Fibroblast of skin of left quadriceps (primary cell): ENCODE measurements at places on chromosomes 13 and 19.

DNA sequence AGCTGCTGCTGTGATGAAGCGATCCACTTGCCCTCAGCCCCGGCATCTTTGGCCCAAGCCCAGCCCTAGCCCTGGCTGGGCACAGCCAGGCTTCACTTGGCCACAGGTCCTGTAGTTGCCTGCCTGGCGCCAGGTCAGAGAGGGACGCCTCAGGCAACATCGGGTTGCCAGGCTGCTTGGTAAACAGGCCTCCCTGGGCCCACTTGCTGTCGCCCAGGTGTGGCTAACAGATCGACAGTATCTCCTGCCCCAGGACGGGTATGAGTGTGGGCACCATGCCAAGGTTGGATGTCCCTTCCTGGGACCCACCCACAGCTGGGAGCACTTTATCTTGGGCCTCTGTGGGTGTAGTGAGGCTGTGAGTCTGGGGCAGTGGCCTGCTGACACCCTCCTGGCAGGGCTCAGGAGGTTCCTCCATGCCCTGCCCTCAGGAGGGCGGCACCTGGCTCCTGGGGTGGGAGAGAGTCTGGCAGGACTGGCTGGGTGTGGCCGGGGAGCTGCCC, 27.8 kb downstream of the CARM1 start:
- no peak for DNase-seq

GRCh38 chr19:58304748-58305064, 471 bp upstream of the ERVK3-1 start:
- DNase-seq: no peak

DNA sequence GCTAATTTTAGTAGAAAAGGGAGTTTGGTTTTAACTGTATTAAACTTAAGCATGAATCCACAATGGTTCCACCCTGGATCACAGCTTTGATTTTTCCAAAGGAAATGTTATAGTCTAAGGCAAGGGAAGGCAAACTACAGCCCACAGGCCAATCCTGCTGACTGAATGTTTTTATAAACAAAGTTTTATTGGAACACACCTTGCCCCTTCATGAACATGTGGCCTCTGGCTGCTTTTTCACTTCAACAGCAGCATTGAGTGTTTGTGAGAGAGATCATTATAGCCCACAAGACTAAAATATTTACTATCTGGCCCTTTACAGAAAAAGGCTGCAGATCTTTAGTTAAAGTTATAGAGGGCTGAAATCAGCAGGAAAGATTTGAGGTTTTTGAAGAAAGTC, 198.7 kb downstream of the IRS2 start:
- DNase-seq: no peak

- no peak for DNase-seq
These were observed 1850.4 kb downstream of the OLFM4 start for GRCh38 chr13:54879036-54879435.

DNA sequence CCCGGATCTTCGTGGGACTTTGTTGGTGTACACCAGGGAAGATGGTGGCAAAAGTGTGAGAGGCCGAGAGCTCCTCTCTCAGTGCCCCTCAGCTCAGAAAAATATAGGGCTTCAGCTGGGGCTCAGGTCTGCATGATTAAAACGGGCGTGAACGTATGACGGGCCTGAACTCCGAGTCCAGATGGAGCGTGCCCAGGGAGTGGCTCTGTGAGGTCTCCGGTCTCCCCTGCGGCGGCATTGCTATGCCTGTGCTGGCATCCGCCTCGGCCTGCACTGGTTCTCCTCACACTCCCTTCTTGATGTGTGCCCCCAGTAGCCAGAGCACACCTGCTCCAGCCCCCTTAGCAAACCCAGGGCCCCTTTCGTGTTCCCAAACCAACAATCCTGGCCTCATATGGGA, 82.0 kb downstream of the TEX29 start:
- no peak for DNase-seq

GRCh38 chr19:28736528-28736927, 476.4 kb downstream of the UQCRFS1 start:
- DNase-seq: no peak

DNA sequence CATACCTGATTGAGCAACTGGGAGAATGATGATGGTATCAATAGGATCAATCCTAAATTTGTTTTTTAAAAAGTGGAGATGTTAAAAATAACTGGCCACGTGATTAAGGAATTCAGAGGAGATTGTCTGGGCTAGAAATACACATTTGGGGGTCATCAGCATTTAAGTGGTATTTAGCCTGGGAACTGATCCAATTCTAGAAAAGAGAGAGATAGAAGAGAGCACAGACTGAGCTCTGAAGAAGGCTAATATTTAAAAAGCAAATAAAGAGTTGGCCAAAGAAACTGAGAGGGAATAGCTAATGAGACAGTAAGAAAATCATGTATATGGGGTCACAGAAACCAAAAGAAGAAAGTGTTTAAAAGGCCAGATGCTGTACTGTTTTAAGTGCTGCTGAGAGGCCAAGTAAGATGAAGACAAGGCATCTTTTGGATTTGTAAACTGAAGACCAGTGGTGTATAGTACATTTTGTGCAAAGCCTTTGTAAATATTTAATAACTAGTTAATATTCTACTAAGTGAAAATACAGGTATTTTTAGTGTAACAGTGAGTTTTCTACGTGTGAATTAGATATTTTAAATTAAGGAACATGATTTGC, 40.2 kb downstream of the UBL3 start:
- no peak for DNase-seq

- DNase-seq: no peak
These were observed 1180.1 kb upstream of the ATXN8OS start for GRCh38 chr13:68927387-68928026.

DNA sequence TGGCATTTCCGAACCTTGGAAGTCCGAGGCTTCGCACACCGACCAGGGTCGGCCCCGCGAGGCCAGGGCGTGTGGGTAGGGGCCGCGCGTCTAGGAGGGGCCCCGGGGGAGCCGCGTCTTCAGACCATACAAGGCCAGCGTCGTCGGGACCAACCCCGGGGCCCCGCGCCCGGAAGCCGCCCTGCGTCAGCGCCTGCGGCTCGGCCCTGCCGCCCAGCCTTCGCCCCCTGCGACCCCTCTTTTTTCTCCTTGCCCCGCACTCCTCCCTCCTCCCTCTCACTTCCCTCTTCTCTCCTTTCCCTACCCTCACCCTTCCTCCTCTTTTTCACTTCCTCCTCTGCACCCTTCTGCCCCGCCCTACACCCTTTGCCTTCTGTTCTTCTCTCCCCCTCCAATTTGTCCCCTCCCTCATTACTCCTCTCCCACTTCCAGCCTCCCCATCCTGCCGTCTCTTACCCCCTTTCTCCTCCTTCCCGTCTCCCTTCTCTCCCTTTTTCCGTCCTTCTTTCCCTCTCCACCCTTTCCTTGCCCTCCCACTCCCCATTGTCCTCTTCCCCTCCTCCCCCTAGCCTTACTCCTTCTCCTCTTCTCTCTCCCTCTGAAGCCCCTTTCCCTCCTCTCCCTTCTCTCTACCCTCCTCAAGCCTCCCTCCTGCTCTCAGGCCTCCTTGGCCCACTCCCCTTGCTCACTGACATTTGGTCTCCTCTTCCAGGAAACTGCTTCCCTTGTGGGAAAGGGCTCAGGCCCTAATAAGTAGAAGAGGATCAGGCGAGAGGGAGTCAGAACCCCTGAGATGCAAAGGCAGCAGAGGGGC, 2.2 kb upstream of the PLEKHG2 start:
- DNase-seq: no peak

- no peak for DNase-seq
These were observed 235.5 kb downstream of the GPC6 start for GRCh38 chr13:93462151-93462550.

- DNase-seq: no peak
These were observed 18.2 kb downstream of the FGF9 start for GRCh38 chr13:21689097-21689496.

DNA sequence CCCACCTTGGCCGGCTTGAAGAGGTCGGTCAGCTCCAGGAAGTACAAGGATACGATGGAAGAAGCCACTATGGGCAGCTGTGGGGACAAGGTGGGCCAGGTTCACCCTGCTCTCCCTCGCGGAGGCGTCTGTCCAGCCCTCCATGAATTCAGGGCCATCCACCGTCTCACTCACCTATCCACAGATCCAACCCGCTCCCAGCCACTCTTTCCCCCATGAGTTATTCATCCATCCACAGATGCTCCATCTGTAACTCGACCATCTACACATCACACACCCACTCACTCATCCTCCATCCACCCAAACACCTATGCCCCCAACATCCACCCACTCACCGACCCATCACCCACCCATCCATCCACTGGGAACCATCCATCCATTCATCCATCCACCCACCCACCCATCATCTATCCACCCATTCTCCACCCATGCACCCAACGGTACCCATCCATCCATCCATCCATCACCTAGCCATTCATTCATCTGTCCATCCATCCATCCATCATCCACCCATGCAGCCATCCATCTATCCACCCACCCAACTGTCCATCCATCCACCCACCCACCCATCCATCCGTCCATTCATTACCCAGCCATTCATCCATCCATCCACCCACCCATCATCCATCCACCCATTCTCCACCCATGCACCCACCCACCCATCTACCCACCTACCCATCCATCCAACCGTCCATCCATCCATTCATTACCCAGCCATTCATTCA, 5.8 kb downstream of the PLPPR3 start:
- no peak for DNase-seq

- peak; percentile 70 for DNase-seq
These were observed 4.1 kb upstream of the CIRBP start for GRCh38 chr19:1264801-1265614.

GRCh38 chr19:53545271-53546065, 7.5 kb downstream of the ZNF331 start:
- DNase-seq: no peak

GRCh38 chr13:80988391-80989151, 647.6 kb upstream of the SPRY2 start:
- no peak for DNase-seq

GRCh38 chr13:31437975-31438374, 238.2 kb downstream of the B3GLCT start:
- no peak for DNase-seq

DNA sequence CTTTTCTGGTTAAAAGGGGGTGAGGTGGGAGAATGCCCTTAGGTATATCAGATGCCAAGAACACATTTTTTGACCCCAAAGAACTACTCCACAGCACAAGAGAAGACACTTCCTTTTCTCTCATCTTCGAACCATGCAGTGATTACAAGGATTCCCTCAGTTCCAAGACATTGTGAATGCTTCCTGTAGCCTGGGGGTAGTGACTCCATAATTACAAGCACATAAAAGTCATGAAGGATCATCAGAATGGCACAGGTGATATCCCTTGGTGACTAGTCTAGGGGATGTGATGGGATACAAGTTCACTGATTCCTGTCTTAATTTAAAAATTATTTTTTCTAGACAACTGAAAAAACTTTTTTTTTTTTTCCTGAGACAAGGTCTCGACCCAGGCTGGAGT, 78.0 kb downstream of the ZC3H13 start:
- no peak for DNase-seq

- no peak for DNase-seq
These were observed 1.4 kb downstream of the RNF126 start for GRCh38 chr19:661427-662196.

DNA sequence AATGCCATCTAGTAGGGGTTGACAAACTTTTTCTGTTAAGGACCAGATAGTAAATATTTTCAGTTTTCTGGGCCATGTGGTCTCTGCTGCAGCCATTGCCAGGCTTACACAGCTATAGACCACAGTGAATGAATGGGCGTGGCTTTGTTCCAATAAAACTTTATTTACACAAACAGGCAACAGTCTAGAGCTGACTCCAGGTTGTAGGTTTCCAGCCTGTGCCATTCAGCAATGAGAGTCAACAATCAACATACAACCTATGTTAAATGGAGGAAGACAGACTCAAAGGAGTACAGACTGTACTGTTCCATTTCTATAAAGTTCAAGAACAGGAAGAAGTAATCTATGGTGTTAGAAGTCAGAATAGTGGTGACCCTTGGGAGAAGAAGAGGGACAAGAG, 15.2 kb upstream of the IZUMO2 start:
- DNase-seq: no peak

DNA sequence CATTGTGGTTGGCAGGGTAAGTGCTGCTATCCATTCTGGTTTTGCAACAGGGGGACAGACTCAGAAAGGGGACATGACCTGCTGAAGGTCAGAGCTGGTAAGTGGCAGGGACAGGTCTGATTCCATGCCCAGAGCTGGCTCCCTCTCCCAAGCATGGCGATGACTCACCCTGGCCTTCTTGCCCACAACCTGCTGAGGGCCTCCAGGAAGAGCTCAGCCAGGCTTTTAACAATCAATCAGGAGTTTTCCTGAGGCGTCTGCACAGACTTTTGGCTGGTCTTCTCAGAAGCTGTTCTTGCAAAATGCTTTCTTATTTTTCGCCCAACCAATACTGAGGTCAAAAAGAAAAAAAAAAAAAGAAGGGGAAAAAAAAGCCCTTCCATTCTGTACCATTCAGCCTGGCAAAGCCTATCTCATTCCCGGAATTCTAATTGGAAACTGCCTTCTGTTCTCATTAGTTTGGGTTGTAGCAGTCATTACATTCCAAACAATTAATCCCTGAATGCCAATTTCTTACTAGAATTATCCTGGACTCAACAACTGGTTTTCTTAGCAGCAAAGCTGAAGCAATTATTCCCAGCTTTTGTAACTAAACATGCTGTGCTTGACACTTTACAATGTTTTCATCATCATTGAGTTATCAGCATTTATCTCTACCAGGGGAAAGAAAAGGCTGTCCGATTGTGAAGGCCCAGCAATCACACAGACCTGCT, 17.7 kb downstream of the SIAH3 start:
- DNase-seq: no peak

- DNase-seq: no peak
These were observed 1.8 kb upstream of the ZNF557 start for GRCh38 chr19:7067716-7068115.

DNA sequence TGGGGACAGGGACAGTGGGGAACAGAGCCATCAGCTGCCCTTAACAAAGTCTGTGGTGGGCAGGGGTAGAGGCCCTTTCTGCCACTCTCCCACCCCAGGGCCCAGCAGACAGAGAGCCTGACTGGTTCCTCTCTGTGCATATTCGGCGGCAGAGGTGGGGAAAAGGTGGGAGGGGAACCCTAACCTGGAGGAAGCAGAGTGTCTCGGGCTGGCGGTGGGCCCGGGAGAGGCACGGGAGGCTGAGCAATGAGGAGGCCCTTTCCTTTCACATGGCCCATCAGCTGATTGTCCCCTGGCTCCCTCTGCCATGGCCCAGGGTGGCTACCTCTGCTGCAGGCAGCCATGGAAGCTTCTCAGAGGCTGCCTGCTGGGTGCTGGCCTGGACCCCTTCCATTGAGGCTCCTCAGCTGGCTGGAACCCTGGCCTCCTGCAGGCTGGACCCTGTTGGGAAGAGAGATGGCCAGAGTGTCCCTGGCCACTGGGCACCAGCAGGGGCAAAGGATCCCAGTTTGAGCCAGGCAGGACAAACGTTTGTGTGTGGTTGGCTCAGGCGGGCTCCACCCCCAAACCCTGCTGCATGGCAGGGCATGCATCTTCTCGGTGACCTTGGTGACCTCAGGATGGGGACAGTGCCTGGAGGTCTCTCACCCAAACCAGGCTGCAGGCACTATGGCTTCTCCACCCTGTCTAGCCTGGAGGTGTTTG, 202.8 kb upstream of the ZNF536 start:
- no peak for DNase-seq
